ENCODE measurements at places on chromosomes 7 and 10. TPM values are rescaled to one million over a fixed set of nuclear protein-coding genes. Genes with fewer than 3 reads are reported as not detected.

ANXA8L1 gene
- not detected for total RNA-seq

SORCS1 gene
- 0.13 TPM for total RNA-seq

ATG9B gene
- total RNA-seq: 0.11 TPM

PARD3 gene
- 37.2 TPM for total RNA-seq

ALOX5 gene
- not detected for total RNA-seq

MKX gene
- total RNA-seq: 20.5 TPM

OR2A5 gene
- not detected for total RNA-seq

ITIH5 gene
- total RNA-seq: 0.39 TPM

CTAGE8 gene
- total RNA-seq: not detected

GRK5 gene
- total RNA-seq: 45.9 TPM

GPR85 gene
- 0.10 TPM for total RNA-seq

CHST3 gene
- total RNA-seq: 40.9 TPM

HABP2 gene
- total RNA-seq: 0.18 TPM

CASP7 gene
- total RNA-seq: 30.1 TPM

GCK gene
- not detected for total RNA-seq

LRMDA gene
- total RNA-seq: 0.19 TPM

MMRN2 gene
- total RNA-seq: 0.57 TPM

TBXAS1 gene
- total RNA-seq: 3.5 TPM

CALHM3 gene
- not detected for total RNA-seq

AIMP2 gene
- 47.7 TPM for total RNA-seq

ZYX gene
- total RNA-seq: 412 TPM

ZNF117 gene
- 8.3 TPM for total RNA-seq

ASIC3 gene
- total RNA-seq: 5.8 TPM

ERVW-1 gene
- total RNA-seq: not detected

HSPB1 gene
- total RNA-seq: 251 TPM

LIMK1 gene
- total RNA-seq: 19.8 TPM

CHRM2 gene
- total RNA-seq: 30.0 TPM

ZRANB1 gene
- total RNA-seq: 26.8 TPM

IFIT3 gene
- total RNA-seq: 19.9 TPM

DNAJC1 gene
- total RNA-seq: 38.4 TPM

PVRIG gene
- total RNA-seq: not detected

FAM25A gene
- total RNA-seq: not detected

STEAP1B gene
- 1.3 TPM for total RNA-seq

RP9 gene
- 17.9 TPM for total RNA-seq

P4HA1 gene
- 103 TPM for total RNA-seq

TAS2R4 gene
- 2.2 TPM for total RNA-seq

OR2A1 gene
- total RNA-seq: not detected

IGF2BP3 gene
- total RNA-seq: 70.0 TPM
